Activated CD4-positive, alpha-beta memory T cell treated with anti-CD3 and anti-CD28 coated beads, Interleukin-2, amount 10 ng/mL, durations not matched to agents 7 days and 5 days (primary cell): ENCODE measurements at places on chromosomes 12 and 14.

DNA sequence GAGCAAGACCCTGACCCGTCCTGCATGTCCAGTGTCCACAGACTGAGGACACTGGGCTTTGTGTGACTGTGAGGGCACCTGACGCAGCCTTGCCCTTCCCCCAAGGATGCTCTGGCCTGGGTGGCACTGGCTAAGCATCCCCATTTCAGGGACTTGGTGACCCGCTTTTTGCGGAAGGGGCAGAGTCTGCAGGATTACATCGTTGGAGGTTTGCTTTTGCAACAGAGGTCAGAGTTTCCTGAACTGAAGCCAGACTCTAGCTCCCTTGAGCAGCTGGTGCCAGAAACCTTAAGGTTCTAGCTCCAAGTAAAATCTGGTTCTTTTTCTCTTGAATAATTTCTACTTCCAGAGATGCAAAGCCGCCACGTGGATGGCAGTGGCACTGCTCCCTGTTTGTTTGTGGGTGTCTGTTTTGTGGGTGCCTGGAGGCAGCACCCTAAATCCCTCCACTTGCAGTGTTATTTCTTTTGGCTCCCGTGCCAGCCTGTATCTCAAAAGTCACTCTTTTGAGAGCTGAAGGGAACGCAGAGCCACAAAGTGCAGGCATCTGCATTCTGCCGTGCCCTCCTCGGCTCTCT, 184.7 kb downstream of the TSPAN9 start:
- no peak for DNase-seq

DNA sequence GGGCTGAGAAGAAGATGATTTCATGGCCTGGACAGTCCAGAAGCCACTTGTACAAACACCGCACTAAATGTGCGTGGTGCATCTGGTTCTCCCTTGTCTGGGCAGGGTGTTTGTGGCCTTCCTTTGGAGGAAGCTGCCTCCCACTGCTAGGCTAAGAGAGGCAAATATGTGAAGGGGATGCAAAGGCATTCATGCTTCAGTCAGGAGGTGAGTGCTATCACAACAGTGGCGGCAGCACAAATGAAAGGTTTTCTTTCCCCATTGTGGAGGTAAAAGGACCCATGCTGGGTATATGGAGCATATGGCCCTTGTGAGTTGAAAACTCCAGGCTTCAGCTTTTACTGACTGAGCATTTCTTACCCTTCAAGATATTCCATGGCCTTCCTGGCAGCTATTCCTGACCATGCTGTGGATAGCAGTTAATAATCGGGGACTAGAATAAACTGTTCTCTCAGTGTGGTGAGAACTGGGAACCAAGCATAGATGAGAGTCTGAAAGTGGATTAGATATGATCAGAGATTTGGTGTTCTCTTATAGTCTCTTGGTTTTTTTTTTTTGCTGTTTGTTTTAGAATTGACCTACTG, 69.9 kb downstream of the MYRFL start:
- DNase-seq, result no peak

GRCh38 chr12:12229556-12230092, 37.2 kb downstream of the LRP6 start:
- no peak for DNase-seq

DNA sequence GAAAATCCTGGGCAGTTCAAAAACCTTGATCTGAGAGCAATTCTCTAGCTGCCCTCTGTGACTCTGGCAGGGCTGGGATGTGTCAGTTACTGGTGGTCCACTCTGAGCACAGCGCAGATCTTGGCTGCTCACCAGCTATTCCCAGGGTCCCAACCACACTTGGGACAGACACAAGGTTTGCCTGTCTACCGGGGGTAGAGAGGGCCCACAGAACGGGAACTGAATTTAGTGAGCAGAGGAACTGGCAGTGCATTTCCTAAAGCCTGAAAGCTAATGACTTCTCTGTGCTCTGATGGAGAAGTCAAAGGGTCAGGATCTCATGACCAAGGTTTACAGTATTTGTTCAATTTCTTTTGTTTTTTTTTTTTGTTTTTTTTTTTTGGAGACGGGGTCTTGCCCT, 2.6 kb downstream of the PDE6H start:
- no peak for DNase-seq

DNA sequence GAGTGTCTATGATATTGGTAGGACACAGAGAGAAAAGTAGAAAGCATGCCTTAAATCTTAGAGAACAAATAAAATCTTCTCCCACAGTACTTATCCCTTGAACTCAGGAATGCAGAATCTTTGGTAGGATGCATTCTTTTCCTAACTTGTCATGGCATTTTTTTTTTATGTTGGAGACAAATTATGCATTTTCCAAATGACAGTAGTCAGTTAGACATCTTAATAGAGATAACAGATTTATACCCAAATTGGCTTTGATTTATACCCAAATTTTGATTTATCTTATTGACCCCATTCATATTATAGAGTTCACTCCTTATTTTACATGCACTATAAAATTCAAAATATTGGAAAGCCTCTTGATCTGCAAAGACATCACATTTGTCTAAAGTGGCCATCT, 132.9 kb downstream of the CNTN1 start:
- DNase-seq, result no peak

- DNase-seq, result no peak
Observed at GRCh38 chr12:67107751-67108269, 161.3 kb upstream of the CAND1 start.

GRCh38 chr14:44658389-44658696, 151.3 kb upstream of the FSCB start:
- DNase-seq, result no peak

DNA sequence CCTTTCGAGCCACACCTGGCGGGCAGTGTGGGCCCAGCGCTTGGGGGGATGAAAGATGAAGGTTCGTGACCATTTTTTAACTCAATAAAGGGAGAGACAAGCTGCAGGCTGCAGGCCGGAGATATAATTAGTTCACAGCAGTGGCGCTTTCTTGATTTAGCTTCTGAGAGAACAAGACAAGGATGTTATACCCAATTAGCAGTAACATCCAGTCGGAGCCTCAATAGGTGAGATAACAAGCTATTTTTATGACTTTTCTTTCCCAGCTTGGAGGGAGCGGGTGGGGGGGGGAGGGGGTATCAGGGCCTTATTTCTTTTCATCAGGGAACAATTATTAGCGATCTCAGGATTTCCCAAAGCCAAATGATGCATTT, 9.1 kb downstream of the FAM222A start:
- DNase-seq, result no peak

- no peak for DNase-seq
Observed at GRCh38 chr12:1829306-1829900, 9.0 kb downstream of the LRTM2 start.

- DNase-seq, result no peak
Observed at GRCh38 chr12:11758510-11759493, 109.3 kb downstream of the ETV6 start.

GRCh38 chr12:12747278-12747677, 30.1 kb downstream of the CDKN1B start:
- DNase-seq, result no peak

GRCh38 chr14:104689109-104689880, at the start of gene INF2:
Gene INF2, plus strand, starts transcription at chr14:104689618. Its CDS starts 11,748 bp downstream, at chr14:104701366.
- peak; percentile 59 for DNase-seq

GRCh38 chr14:76138758-76139723, 12.7 kb upstream of the GPATCH2L start:
- DNase-seq, result no peak

GRCh38 chr12:65278576-65279368, at the start of gene MSRB3:
Gene MSRB3, plus strand, starts transcription at chr12:65278683. Its CDS starts 29,897 bp downstream, at chr12:65308580.
- peak; percentile 21 for DNase-seq

DNA sequence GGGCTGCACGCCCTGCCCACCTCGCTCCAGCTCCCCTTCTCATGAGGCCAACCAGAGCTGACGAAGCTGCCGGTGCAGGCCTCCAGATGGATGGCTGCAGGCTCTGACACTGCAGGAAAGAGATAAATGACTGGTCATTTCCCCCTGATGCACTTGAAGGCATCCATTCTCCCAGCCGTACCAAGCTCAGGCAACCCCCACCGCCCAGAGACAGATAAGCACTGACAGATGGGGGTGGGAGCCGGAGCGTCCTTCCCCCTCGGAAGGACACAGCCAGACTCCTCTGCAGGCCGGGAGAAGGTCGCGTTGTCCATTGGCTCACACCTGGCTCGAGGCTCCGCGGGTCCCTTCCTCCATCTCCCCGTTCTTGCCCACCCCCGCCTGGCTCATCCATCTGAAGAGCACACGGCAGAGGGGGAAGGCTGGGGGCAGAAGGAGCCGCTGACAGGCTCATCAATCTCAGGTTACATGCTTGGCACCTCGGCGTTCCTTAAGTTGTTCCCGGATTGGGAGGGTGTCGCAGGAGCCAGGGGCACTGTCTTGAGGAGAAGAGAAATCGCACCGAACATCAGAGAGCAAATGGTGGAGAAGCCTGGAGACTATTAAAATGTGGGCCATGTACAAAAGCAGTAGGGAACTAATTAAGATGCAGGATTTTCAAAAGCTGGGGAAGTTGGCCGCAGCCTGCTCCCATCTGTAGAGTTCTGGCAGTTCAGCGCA, 151.6 kb downstream of the DPF3 start:
- DNase-seq, result no peak

- no peak for DNase-seq
Observed at GRCh38 chr14:103496776-103497175, 25.9 kb downstream of the CKB start.

GRCh38 chr12:127485528-127485927, 781.4 kb upstream of the TMEM132C start:
- DNase-seq, result peak; percentile 53

DNA sequence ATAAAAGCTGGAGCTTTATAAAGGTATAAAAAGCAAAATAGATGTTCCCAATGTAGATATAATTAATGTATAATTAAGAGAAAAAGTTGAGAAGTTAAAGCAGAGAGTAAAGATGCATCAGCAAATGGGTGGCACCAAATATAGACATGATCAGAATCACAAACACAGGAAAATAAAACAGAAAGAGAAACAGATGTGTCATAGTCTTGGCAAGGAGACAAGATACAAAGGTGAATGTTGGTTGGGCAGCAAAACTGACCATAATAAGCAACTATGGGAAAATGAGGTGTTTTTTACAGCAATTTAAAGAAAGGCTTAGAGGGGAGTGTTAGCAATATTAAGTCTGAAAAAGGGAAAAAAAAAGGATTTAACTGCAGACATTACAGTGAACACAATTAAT, 135.4 kb upstream of the CLEC14A start:
- DNase-seq, result no peak

- DNase-seq, result no peak
Observed at GRCh38 chr14:58659846-58660245, 22.1 kb downstream of the DACT1 start.

DNA sequence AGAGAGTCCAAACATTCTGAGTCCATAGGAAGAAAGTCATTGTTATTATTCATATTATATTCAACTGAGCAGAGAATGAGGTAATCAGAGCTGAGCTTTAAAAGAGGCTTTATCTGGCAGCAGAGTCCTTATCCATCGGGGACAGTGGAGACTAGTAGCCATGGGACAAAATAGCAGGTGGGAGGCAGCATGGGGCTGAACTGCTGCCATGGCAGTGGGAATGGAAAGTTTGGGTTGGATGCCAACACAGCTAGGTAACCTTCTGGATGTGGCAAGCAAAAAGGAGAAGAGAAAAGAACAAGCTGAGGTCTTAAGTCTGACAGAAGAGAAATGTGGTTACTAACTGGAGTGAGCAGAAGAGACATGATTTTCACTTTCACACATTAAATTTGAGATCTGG, 71.0 kb upstream of the CDKN3 start:
- no peak for DNase-seq

DNA sequence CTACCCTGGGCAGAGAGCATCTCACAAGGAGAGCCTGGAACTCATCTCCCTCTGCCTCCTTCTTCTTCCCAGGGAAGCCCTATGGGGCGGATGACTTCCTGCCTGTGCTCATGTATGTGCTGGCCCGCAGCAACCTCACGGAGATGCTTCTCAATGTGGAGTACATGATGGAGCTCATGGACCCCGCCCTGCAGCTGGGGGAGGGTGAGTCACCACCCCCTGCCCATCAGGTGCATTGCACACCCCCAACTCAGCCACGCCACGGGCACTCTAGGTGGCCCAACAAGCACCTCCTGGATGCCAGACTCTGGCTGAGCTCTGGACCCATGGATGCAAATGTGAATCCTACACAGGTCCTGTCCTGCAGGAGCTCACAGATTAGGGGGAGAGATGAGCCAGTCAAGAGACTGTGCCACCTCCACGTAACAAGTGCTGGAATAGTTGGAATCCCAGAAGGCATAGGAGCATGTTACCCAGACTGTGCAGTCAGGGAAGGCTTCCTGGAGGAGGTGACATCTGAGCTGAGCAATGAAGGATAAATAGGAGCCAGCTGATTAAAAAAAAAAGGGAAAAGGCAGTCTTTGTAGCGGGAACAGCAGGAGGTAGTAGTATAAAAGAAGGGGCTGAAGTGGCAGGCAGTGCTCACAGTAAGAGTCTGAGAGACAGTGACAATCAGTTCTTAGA, 71.9 kb downstream of the LGMN start:
- DNase-seq, result no peak

- DNase-seq, result no peak
Observed at GRCh38 chr12:14356147-14356546, 9.3 kb upstream of the ATF7IP start.

- DNase-seq, result no peak
Observed at GRCh38 chr14:98501335-98501734, 770.7 kb downstream of the BCL11B start.

DNA sequence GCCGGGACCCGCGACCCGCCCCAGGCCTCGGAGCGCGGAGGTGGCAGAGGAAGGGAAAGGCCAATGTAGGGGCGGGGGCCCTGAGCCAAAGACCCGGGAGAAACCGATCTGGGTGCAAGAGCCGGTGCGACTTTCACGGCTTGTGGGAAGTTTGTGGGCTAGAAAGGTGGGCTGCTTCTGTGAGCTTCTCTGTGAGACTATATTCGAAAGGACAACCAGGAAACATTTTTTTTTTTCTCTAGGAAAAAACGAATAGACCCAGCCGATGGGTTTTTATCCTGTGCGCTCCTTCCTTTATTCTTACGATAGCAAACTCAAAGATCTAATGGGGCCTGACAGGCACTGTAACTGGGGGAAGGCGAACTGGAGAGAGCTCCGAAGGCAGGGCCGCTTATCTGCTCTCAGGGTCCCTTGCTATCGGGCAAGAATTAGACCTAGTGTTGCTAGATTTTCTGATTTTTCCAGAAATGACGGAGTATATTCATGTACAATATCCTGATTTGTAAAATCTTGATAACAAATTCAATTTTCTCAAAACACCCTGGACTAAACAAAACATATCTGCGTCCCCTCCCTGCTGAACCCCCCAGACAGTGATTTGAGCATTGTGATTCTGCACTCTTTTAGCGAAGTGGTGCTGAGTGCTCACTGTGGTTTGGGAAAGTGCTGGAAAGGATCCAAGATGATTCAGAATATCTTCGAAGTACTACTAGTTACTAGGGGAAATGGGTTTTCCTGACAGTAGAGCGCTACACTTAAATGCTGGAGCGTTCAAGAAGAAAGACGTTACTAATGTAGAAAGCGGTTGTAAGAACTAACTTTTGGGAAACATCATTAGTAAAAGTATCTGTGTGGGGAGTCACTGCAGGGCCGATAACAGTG, 563 bp upstream of the STXBP6 start:
- no peak for DNase-seq

GRCh38 chr12:119694111-119694510, 26.2 kb downstream of the PRKAB1 start:
- DNase-seq, result no peak

DNA sequence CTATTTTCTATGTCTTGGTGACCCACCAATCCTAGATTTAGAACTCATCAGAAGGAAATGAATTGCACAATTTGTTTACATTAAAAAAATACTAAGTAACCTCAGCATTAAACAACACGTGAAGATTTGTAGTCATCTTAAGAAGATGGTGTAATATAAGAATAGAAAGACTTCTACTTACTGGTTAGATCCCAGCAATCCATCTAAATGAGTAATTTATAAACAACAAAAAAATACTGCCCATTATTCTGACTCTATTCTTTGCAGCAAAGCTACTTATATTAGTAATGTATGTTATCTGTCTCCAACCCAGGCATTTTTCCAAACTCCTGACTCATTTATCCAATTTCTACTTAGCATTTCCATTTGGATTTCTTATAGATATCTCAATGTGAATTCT, 67.8 kb downstream of the CD163L1 start:
- no peak for DNase-seq
